ENCODE measurements at places on chromosomes 5 and 9.

- DNase-seq = no peak
These were observed 2.9 kb downstream of the BOD1 start for GRCh38 chr5:173613433-173614159.

DNA sequence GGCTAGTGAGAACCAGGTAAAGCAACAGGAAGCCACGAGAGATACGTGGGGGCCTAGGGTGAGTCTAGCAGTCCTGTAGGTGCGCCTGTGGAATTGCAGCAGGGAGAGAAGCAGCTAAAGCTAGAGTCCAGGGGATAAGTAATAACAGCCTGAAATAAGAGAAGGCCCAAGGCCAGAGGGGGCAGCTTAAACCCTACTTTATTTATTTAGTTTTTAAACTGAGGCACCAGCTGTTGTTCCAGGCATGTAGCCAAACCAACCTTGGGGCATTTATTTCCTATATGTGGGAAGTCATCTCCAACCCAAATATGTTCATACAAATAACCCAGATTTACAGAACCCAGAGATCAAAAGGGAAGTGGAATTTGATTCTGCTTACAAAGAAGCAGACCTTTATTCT is 93.5 kb downstream of the GLDC start:
- DNase-seq = no peak

- no peak for DNase-seq
These were observed 71.0 kb upstream of the MELK start for GRCh38 chr9:36501727-36502126.

- no peak for DNase-seq
These were observed 8.0 kb upstream of the WHRN start for GRCh38 chr9:114513055-114513958.

GRCh38 chr5:35754481-35754880 is 102.2 kb upstream of the IL7R start:
- DNase-seq = no peak

DNA sequence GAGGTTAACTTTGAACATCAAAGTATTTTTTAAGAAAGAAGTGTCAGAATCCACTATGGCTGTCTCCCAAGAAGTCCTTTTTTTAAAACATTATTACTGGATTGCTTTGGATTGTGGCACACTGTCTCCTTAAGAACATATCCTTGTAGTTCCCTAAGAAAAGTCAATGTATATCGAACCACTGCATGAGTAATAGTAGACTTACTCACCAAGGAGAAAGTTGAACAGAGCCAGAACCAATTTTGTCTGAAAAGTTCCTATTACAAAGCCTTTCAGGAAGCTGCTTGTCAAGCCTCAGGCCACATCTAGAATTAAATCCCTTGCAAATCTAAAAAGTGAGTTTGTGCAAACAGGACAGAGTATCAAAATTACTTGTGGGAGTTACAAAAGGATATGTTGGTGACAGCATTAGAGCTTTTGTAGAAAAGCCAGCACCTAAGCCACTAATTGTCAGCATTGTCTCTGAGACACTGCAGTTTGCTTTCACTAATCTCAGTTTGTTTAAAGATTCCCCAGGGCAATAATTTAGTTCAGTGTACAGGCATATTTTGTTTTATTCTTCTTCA is 195.4 kb downstream of the MPDZ start:
- no peak for DNase-seq

- DNase-seq = no peak
These were observed 73.6 kb upstream of the ZNF622 start for GRCh38 chr5:16539169-16539666.

GRCh38 chr5:67206461-67206860 is 9.9 kb upstream of the CD180 start:
- no peak for DNase-seq

DNA sequence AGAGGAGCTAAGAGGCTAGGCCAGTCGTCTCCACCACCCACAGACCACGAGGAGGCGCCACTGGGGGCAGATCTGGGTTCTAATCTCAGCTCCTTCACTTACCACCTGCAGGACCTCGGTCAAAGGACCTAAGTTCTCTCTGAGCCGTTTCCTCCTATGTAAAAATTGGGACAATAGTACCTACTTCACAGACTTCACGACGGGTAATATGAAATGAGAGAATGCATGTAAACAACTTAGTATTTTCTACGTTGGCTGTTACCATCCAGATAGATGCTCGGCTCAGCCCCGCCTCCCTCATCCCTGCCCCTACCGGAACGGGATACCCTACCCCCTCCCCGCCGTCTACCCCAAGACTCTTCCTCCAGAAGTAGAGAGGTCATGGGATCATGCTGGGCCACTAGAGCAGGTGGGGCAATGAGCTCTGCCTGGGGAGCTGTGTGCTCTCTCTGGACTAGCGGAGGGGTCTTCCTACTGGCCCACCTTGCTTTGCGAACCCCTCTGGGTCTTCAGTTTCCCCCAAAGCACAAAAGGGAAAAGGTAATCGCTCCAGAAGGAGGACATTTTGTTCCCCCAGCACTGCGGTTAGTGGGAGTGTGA is 541 bp downstream of the GNPDA1 start:
- DNase-seq = no peak

- DNase-seq = no peak
These were observed 168.8 kb upstream of the RAI14 start for GRCh38 chr5:34487159-34487879.

DNA sequence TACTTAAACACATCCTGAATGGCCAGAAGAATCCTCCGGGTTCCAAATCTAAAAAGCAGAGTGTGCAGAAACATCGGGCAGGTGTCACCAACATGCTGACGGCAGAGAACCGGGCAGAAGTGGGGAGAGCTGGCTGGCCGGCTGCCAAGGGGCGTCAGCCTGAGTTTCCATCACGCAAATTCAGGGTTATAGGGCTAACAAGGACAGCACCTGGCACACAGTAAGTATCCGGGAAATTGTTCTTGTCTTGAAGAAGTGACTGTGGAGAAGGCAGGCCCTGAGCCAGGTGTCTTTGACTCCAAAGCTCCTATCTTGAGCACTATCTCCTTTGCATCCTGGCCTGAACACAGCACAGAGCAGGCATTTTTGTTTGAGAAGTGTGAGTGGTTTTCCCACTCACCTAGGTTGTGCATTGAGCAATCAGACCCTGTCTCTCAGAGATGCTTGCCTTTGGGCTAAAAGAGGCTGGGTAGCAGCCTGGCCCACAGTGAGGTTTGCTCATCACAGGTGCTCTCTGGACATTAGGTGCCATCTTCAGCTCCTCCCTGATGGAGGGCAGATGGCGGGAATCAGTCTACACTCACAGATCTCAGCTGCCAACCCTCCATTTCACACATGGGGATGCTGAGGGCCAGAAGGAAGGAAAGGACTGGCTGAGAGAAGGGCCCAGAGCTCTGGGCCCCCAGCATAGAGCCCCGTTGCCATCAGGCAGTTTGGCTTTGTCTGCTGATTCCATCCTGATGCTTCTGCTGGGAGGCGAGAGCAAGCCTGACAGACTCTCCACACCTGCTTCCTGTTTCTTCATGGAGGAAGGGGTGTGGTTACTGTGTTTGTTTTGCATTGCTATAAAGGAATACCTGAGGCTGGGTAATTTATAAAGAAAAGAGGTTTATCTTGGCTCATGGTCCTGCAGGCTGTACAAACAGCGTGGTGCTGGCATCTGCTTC is 52.8 kb downstream of the WHRN start:
- DNase-seq = no peak

DNA sequence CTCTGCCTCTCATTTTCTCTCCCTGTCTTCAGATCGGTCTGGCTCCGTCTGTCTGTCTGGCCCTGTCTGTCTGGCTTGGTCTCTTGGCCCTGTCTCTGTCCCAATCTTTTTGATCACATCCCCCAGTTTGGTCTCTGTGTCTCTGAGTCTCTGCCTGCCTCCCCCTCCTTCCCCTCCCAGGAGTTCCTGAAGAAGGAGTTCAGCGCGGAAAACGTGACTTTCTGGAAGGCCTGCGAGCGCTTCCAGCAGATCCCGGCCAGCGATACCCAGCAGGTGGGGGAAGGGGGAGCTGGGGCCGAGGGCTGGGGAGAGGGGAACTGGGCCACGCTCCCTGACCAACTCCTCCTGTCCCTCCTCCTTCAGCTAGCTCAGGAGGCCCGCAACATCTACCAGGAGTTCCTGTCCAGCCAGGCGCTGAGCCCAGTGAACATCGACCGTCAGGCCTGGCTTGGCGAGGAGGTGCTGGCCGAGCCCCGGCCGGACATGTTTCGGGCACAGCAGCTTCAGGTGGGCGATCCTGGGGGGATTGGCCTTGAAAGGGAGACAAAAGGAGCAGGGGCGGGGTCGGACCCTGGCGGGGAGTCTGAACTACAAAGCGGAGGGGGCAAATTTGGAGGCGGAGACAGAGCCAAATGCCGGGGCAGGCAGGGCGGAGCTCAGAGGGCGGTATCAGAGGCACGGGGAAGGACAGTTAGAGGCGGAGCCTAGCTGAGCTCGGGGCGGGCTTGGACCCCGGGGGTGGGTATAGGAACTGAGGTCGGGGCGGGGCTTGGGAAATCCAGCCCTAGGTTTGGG is 9.0 kb downstream of the RGS14 start:
- DNase-seq = no peak

DNA sequence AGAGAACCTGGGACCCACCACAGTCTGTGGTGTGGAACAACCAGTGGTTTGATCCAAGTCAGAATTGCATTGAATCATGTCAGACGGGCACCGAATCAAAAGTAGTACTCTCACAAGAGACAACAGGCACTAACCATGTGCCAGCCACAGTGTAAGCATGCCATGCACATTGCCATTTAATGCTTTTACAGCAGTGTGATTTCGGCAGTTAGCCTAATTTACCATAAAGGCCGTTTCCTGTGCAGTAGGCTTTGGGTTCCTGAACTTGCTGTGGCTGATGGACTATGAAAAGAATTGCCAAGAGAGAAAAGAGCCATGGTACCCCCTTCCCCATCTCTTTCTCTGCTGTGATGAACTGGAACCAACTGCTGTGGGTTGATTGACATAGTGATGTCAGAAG is 540.6 kb downstream of the EBF1 start:
- DNase-seq = no peak

DNA sequence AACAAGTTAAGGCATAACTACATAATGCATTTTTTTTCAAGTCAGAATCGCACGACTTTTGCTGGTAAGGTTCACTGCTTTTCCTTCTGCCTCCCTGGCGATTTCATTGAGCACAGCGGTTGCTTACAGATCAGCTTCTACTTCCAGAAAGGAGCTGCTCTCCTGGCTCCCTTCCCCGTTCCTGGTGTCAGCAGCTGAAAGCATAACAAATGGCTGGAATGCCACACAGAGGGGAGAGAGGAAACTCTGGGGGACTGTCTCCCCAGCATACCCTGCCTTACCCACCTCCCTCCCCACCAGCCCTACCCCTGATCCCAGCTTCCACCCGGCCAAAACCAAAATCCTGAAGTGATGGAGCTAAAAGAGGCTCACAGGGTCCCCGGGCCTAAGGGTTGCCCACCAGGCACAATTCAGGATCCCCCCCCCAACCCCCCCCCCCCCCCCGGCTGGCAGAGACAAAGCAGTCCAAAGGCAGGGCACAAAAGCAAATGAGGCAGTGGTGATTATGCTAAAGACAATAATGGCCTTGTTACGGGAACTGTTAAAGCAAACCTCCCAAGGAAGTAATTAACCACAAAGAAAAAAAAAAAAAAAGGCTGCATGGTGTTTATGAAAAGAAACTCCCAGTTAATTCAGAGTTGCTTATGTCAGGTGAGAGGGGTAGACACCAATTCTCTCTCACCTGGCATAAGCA is 126.1 kb upstream of the WWC1 start:
- no peak for DNase-seq

DNA sequence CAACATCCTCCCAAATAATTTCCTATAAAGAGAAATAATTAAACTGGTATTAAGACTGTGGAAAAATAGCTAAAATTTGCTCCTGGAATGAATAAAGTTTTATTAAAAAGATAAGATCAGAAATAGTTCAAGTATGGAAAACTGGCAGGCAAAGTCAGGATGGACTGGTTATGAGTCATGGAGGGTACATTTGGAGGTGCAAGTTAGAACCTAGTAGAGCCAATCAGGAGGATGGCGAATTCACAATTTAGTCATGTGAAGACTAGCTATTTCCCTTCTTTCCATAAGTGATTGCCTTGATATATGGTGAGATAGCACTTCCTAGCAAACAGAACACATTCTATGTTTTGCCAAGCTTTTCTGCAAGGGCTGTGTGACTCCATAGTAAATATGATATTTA is 1303.5 kb downstream of the EFNA5 start:
- no peak for DNase-seq

- DNase-seq = no peak
These were observed at the start of gene TSLP for GRCh38 chr5:111071413-111071812. Gene TSLP (plus strand): TSS chr5:111071713. CDS start chr5:111071891, 178 bp downstream.

DNA sequence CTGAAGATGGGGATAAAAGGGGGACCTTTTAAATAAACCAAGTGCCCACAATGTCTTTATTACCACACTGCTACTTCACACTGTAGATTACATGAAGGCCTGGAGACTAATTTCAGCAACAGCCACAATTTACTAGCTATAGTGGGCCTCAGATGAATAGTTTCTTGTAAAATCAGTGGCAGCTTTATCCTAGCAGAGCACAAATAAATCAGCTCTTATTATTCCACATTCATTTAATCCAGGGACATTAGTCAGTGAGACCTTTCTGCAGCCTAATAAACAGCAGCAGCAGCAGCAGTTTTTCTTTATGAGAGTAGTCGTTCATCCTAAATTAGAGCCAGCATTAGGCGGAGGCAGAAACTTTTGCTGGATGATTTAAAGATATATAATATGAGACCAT is 542.3 kb downstream of the PSAT1 start:
- no peak for DNase-seq

DNA sequence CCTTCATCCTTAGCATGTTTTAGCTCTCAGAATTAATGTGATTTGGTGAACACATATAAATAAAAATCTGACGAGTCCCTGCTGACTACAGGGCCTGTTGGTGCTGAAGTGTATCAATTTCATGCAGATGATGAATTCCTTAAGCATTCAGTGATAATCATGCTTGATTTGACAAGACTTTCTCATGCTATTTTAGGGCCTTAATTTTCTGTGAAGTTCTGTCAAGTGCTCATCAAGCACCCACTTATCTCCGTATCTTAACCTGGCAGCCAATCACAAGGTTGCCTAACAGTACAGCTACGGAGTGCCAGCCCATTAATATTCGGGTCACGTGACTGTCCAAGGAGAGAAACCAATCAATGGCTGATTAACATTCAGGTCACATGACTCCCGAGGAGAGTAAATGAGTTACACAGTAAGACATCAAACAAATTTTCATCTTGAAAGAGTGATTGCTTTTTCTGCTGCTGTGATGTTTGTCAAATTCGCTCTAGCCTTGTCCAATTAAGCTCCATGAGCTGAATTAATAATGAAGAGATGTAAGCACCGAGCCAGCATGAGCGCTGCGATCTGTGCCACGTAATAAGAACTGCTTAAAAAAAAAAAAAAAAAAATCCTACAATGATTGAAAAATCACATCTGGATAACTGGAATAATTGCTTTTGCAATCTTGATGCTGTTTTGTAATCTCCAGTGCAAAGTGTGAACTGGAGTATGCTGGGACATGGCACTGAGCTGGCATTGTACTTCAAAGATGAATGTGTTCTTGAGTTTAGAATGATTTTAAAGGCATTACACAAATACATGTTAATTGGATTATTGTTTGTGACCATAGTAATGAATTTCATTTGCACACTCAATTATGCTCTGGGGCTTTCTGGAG is 104.3 kb upstream of the SPATA31D4 start:
- DNase-seq = no peak
